Heart right ventricle (tissue), 16 donors: ENCODE measurements at places on chromosomes 7 and 10. TPM values are rescaled to one million over a fixed set of nuclear protein-coding genes. Genes with fewer than 3 reads are reported as not detected.

- no peaks in the 10 kb centered on the region for H3K36me3 ChIP-seq
- H3K27me3 ChIP-seq, result no peaks in the 10 kb centered on the region
- H3K4me3 ChIP-seq, result no peak overlapping the region
- no peaks in the 10 kb centered on the region for H3K4me1 ChIP-seq
- no peak for DNase-seq
These were observed 536.4 kb downstream of the GRM8 start for GRCh38 chr7:126716321-126716720.

SFMBT2 gene
- 4.1 TPM for polyA plus RNA-seq

DNA sequence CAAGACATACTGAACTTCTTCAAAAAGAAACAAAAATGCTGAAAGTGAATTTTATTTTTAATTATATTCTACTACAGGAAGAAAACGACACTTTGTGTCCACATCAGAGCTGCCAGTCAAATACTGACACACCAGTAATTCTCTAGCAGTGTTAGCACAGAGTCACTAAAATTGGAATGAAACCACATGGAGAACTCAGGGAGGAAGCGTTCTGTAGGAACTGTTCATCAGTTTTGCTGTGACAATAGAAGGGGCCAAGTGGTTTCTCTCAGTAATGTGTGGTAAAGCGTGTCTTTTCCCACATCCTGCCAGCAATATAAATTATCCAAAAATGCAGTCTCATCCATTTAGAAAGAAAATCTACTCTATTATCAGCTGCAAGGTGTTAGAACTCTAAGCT, 683.3 kb downstream of the GRM8 start:
- H3K4me3 ChIP-seq, result no peak overlapping the region
- no peaks in the 10 kb centered on the region for H3K36me3 ChIP-seq
- DNase-seq, result no peak
- no peak overlapping the region for H3K27ac ChIP-seq
- no peaks in the 10 kb centered on the region for H3K27me3 ChIP-seq
- no peaks in the 10 kb centered on the region for H3K4me1 ChIP-seq

DNA sequence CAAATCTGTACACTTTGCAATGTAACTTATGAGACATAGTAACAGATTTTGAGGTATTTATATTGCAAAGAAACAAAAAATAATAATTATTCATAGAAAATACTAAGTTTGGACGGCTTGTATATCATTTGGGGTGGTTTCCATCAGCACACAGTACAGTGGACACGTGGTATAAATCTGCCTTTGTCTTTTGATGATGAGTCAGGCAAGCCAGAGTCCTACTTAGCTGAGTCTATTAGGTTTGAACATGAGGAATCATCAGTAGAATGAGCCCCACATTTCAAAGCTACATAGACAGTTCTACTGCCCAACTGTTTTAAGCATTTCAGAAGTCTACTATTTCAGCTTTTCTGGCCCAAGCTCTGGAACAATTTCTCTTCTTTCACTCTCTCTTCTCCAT, 803.2 kb downstream of the PHTF2 start:
- no peak overlapping the region for H3K27ac ChIP-seq
- H3K27me3 ChIP-seq, result no peaks in the 10 kb centered on the region

DNA sequence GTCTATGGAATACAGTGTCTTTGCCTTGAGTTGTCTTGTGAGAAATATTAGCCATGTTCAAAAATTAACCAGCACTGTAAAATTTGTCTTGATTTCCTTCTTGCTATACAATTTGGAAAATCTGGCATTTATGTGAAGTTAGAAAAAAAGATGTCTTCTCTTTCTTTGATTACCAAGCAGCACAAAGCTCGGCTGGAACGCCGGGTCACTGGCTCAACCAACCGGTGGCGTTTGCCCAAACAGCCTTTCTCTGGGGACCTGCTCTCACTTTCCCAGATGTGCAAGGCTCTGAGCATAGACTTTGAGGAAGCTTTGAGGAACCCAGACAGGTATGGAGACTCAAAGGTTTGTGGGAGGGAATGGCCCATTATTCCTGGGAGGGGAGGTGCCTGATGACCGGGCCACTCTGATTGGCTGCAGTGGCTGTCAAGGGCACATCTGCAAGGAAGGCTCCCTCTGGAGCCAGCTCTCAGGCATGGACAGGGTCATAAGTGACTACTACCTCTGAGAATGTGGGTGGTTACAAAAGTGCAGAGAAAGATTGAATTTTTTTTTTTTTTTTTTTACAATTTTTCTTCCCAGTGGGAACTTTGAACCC, 5.6 kb downstream of the BTBD16 start:
- H3K36me3 ChIP-seq, result no peaks in the 10 kb centered on the region
- H3K27ac ChIP-seq, result no peak overlapping the region
- H3K27me3 ChIP-seq, result no peaks in the 10 kb centered on the region
- no peaks in the 10 kb centered on the region for H3K4me1 ChIP-seq
- no peak overlapping the region for H3K4me3 ChIP-seq
- DNase-seq, result no peak
